H1 (cell line): ENCODE measurements at places on chromosomes 7 and 10.

DNA sequence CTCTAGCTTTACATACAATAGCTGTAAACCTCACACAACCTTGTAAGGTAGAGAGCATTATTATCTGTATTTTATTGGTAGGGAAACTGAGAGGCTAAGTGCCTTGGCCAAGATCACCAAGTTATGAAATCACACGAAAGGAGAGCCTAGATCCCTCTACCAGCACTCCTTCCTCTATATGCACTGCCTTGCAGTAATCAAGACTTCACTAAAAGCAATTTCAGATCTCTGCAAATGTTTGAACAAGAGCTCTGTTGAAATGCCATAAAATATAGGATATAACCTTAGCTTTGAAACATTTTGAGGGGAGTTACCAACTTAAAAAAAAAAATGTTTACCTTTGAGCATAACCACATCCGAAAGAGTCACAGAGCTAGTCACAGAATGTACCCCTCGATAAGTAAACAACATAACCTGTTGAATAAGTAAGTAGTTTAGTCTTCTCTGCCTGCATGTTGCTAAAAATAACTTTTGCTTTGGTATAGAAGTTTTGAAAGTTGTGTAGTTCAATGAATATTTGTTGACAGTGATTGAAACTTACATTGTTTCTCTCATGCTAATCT, 709.4 kb downstream of the AUTS2 start:
- DNase-seq, result no peak

- no peak for DNase-seq
These were observed 7.9 kb downstream of the FAM20C start for GRCh38 chr7:200290-200689.

DNA sequence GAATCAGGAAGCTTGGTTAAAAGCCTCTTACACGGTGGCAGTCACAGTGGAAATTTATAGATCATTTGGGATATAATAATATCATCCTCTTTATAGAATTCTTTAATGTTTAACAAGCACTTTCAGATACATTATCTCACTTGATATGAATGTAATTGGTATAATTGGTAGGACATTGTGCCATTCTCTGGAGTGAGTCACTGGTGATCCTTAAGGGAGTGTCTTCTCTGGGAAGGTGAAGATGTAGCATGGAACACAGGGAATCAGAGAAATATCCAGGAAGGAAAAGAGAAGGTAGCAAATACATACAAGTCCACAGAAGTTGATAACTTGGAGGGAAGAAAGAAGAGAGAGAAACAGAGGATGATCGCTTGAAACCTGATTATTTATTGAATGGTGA, 9.8 kb downstream of the PTPRZ1 start:
- no peak for DNase-seq

GRCh38 chr7:98091523-98091922, 15.1 kb upstream of the LMTK2 start:
- no peak for DNase-seq

DNA sequence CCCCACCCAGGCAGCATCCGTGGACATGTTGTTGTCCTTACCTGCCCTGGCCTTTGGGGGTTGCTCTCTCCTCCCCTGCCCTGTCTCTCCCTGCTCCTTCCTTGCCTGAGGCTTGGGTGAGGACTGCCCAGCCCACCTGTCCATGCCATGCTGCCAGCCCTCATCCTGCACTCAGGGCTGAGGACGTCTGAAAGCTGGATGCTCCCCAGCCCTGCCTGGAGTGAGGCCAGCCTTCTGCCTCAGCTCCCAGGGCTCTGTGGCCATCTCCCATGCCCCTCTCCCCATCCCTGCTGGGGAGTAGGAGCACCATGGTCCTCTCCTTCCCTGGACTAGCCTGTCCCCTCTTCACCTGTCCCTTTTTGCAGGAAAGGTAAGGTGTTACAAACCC, 68.4 kb downstream of the RAMP3 start:
- DNase-seq, result no peak

- no peak for DNase-seq
These were observed 318.4 kb downstream of the GLRX3 start for GRCh38 chr10:130454543-130455000.

DNA sequence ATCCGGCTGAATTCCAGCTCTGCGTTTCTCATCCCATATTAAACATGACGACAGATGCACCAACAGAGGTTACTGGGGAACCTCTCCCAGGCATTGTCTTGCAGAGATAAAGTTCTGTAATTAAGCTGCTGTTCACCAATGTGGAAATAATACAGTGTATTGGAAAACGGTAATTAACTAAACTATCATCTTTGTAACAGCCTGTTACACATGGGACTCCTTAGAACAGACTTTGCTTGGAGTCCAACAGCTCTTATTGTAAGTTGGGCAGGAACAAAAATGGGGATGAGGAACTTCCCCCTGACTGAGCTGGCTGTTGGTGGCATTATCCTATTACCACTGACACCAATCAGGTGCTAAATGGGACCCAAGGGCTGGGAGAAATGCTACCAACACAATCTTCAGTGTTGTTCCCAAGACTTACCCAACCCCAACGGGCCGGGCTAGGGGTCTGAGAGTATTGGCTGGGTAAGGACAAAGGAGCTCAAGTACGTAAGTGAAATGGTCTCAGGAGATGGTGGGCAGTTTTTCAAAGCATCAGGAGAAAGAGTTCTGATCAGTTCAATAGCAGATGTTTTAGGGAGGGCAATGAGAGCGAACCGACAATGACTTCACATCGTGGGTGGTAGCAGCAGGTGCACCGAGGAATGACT, 759.4 kb downstream of the GRID1 start:
- DNase-seq, result peak; percentile 17

DNA sequence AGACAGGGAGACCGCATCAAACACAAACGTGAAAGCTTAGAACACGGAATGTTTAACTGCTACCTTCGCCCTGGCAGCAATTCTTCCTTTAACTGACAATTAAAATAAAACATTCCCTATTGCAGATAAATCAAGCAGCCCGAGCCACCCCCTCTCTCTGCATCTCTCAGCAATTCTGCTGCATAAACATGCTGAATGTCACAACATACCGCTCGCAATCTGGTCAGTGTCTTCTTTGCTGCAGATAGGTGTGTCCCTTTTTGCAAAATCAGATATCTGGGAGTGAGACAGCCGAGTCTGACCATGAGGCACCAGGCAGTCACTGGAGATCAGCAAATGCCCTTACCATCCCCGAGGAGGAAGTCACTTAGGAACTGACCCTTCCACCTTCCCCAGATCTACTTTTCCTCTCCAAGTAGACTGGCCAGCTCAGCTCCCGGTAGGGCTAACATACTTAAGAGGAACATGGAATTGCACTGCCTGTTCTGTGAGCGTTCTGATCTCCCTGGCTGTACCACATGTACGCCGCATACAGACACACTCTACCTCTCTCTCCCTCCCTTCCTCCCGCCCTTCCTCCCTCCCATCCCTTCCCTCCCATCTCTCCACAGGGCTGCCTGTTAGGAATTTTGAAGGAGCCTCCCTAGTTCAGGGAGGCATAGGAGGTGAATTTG, at the start of gene FRMD4A:
FRMD4A (minus strand) TSS at position 537 of the 674 bp plus-strand sequence.
- DNase-seq, result no peak

DNA sequence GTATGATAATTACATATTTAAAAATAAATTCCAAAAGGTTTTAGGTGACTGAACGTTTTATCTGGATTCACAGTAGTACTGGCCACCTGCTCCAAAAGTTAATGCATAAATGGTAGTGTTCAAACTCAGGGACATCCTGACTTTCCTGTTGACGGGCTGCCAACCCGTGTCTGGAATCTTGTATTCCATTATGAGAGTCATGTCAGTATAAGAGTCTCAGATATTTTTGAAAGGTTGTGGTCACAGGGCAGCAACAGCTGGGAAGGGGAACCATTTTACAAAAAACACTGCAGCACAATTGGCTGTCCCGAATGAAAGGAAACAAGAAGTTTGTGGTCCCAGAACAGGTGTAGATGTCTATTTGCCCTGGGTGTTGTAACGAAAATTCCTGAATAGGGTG, 2.8 kb downstream of the TDRD1 start:
- no peak for DNase-seq

- DNase-seq, result no peak
These were observed 7.7 kb upstream of the SRGN start for GRCh38 chr10:69080226-69080625.
